ENCODE measurements at places on chromosomes 5 and 9.
A peak's percentile ranks its signal among the peaks of the same experiment; 100 is the strongest.

GRCh38 chr9:2798423-2798822, 45.5 kb downstream of the PUM3 start:
- no peak for DNase-seq

- DNase-seq: peak; percentile 6
Observed at GRCh38 chr5:147857302-147858129, 21.0 kb upstream of the SCGB3A2 start.

- no peak for DNase-seq
Observed at GRCh38 chr5:6667648-6668047, 34.4 kb downstream of the SRD5A1 start.

GRCh38 chr5:83011985-83012384, 65.2 kb downstream of the TMEM167A start:
- no peak for DNase-seq

- no peak for DNase-seq
Observed at GRCh38 chr5:134574521-134574920, 49.1 kb downstream of the JADE2 start.
